ENCODE measurements at places on chromosomes 1 and 21. TPM values are rescaled to one million over a fixed set of nuclear protein-coding genes. Genes with fewer than 3 reads are reported as not detected.

NBPF11 gene
- total RNA-seq = 9.7 TPM

DNA sequence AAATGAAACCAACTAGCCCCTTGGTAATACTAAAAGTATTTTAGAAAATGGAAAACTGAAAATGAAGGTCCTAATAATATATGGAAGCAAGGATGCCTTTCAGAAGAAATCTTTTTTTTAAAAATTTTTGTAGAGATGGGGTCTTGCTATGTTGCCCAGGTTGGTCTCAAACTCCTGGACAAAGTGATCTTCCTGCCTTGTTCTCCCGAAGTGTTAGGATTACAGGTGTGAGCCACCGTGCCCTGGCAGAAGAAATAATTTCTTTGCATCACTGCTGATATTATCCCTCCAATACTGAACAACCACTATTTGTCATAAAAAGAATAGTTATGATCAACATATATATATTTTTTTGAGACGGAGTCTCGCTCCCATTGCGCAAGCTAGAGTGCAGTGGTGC, 25.6 kb downstream of the SELENOF start:
- no peaks in the 10 kb centered on the region for H3K27me3 ChIP-seq
- H3K27ac ChIP-seq = no peak overlapping the region
- no peak for DNase-seq
- H3K4me1 ChIP-seq = no peaks in the 10 kb centered on the region
- H3K36me3 ChIP-seq = peaks cover 9% of the 10 kb centered on the region

DNA sequence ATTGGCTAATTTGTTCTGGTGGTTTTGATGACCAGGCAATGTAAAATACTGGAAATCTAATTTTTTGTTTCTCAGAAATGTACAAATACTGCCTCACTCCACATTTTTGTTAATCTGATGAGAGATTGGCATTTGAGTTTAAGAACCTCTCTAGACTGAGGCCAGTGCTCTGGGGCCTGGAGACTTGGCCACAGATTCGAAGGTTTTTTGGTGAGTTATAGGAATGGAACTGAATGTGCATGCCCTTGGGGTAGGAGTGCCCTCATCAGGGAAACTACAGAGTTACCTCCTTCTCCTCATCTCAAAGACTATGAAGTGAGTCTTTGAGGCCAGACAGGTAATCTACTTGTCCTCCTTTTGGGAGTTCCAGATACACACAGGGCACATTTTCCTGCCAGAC, 347.9 kb downstream of the LTN1 start:
- no peak overlapping the region for H3K4me3 ChIP-seq
- DNase-seq = no peak
- H3K27ac ChIP-seq = no peak overlapping the region

- no peak for DNase-seq
- no peak overlapping the region for H3K27ac ChIP-seq
- H3K36me3 ChIP-seq = no peaks in the 10 kb centered on the region
- H3K4me1 ChIP-seq = no peaks in the 10 kb centered on the region
- H3K27me3 ChIP-seq = no peaks in the 10 kb centered on the region
Observed at GRCh38 chr1:171126504-171126903, 35.8 kb downstream of the FMO3 start.
